ENCODE measurements at places on chromosomes 16 and 17.

GRCh38 chr17:32492648-32493289 is 6.0 kb downstream of the CDK5R1 start:
- DNase-seq = no peak

GRCh38 chr16:3945751-3946603 is 65.5 kb upstream of the CREBBP start:
- peak; percentile 95 for DNase-seq

DNA sequence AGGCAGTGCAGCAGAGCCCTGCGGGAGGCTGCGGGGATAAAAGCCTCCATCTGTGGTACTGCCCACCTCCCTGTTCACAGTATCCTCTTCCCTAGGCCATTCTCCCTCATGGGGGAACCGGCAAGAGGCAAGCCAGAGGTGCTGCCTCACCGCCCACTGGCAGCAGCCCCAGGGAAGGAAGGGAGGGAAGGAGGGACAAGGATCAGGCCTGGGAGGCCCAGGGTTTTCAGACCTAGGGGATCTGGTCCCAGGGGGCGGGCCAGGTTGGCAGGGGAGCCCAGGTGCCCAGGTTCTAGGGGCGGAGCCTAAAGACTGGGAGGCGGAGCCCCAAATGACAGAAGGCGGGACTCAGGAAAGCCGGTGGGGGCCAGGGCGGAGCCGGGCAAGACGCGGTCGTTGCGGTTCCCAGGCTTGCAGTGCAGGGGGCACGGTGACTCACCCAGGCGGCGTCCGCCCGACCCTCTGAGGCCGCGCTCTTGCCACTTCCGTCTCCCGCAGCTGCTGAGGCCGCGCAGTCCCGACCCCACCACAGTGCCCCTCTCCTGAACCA is 3.0 kb upstream of the MTMR4 start:
- DNase-seq = no peak

DNA sequence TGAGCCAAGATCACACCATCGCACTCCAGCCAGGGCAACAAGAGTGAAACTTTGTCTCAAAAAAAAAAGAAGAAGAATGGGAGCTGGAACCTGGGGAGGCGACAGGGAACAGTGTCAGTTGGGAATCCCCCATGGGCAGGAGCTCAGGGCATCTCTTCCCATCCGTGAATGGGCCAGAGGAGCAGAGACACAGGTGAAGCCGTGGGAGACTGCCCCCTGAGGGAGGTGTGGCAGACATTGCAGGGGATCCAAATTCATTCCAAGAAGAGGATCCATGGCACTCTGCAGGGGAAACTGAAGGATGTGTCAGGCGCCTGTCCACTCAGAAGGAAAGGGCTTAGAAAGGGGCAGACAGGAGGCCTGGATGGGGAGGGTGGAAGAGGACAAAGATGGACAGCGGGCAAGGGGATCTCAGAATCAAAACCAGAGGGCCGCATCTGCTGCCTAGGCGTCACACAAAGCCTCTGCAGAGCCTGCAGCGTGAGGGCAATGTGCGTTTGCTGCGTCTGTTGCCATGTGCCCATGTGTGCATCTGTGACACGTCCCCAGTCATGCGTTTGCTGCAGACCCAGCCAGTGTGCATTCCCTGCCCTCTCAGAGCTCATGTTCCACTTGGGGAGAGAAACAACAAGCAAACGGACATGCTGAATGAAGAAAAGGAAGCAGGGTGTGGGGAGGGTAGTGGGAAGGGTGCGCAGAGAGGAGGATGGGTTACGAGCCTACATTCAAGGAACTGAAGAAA is 30.6 kb upstream of the TNRC6C start:
- DNase-seq = no peak

DNA sequence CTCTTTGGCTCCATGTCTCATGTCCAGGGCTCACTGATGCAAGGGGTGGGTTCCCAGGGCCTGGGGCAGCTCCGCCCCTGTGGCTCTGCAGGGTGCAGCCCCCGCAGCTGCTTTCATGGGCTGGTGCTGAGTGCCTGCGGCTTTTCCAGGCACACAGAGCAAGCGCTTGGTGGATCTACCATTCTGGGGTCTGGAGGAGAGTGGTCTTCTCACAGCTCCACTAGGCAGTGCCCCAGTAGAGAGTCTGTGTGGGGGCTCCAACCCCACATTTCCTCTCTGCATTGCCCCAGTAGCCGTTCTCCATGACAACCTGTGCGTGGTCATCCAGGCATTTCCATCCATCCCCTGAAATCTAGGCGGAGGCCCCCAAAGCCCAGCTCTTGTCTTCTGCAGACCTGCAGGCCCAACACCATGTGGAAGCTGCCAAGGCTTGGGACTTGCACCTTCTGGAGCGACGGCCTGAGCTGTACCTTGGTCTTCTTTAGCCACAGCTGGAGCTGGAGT is 5.2 kb downstream of the IL32 start:
- DNase-seq = no peak

DNA sequence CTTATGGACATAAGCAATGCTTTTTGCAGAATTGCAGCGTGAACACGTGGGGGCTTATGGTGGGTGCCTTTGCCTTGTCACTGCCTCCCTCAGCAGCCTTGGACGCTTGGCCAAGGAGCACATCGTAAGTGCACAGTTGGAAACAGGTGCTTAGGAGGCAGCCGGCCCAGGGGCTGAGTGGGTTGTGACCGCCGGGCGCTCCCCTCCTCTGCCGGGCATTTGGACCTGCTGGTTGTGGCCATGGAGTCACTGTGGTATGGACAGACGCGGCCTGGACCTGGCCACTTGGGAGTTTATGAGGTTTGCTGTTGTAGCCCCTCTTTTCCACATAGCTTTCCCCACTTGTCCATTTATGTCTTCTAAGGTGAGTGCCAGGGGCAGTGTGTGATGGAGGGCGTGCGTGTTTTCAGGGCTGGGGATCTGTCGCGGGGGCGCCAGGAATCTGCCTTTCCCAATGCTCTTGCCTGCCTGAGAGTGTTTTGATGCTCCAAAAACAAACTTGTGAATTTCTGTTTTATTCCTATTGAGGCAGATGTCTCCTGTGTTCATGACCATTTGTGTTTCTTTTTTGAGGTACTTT is 49.2 kb downstream of the PDPK1 start:
- no peak for DNase-seq

DNA sequence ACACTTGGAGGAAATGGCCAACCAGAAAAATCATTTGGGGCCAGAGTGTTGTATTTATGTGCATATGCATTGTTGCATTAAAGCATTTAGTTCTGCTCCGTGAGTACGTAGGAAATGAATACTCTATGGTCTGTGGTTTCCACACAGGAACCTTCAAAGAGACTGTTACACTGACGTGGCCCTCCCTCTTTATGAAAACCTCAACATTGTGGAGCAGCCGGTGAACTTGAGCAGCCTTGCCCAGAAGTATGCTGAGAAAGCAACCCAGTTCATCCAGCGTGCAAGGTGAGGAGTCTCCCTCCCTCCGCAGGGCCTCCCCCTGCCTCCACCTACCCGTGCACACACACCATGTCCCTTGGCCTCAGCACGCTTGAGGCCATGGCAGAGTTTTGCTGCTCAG is 65.2 kb downstream of the ARSG start:
- DNase-seq = no peak

Measured in muscle of leg (tissue), 16 donors.